Spinal cord (tissue), 10 donors: ENCODE measurements at places on chromosomes 5 and 9. TPM values are rescaled to one million over a fixed set of nuclear protein-coding genes. Genes with fewer than 3 reads are reported as not detected.

HAPLN1 gene
- 28.4 TPM for total RNA-seq

DNA sequence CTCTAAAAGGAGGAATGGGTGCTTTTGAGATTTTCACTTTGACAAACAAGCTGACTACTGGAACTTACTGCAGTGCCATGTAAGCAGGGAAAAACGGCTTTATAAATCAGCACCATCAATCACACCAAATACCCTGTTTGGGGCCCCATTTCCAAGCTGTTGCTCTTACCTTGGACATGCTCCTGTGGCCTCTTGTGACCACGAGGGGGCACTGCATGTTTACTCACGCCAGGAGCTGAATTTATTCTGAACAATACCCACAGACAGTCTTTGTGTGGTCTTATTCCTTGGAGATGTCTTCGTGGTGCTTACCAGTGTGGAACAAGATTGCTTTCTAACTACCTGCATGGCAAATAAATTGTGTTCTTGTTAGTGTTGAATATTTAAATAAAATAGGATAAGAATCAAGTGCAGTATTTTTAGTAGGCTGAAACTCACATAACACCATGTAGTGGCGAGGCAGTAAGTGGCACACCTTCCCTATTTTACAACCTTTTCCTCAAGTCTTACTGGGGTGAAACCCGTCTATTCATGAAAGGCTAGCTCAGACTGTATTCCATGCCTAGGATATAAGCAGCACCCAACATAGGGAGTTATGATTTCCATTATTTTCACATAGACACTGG is 155.5 kb upstream of the NMUR2 start:
- DNase-seq: peak; percentile 96
- H3K4me1 ChIP-seq: peaks cover 3% of the 10 kb centered on the region
- H3K4me3 ChIP-seq: no peak overlapping the region

TAF11L10 gene
- total RNA-seq: not detected

PRR16 gene
- 1.6 TPM for total RNA-seq

PLAC8L1 gene
- total RNA-seq: 0.39 TPM

DNA sequence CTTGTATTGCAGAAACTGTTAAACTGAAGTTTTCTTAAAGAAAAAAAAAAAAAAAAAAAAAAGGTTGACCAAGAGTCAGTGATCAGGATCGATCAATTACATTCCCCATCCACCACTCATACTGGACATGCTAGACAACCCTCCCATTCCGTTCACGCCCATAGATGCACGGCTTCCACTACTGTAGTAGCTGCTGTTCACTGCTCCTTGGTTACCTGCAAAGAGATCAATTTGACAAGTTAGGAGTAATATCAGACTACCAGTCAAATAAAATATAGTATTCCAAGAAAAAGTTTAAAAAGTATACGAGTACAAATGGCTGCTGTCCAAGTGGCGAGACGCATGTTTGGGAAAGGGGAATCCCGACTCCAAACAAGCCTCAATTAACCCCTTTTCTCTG is 8.7 kb downstream of the HNRNPH1 start:
- no peaks in the 10 kb centered on the region for H3K27me3 ChIP-seq
- H3K27ac ChIP-seq: no peak overlapping the region
- no peak for DNase-seq
- H3K36me3 ChIP-seq: peaks cover 66% of the 10 kb centered on the region

- H3K4me1 ChIP-seq: no peaks in the 10 kb centered on the region
- H3K36me3 ChIP-seq: no peaks in the 10 kb centered on the region
- no peaks in the 10 kb centered on the region for H3K27me3 ChIP-seq
- H3K4me3 ChIP-seq: no peak overlapping the region
These were observed 33.3 kb downstream of the FBXL7 start for GRCh38 chr5:15533129-15533893.

STING1 gene
- total RNA-seq: 16.3 TPM

DNA sequence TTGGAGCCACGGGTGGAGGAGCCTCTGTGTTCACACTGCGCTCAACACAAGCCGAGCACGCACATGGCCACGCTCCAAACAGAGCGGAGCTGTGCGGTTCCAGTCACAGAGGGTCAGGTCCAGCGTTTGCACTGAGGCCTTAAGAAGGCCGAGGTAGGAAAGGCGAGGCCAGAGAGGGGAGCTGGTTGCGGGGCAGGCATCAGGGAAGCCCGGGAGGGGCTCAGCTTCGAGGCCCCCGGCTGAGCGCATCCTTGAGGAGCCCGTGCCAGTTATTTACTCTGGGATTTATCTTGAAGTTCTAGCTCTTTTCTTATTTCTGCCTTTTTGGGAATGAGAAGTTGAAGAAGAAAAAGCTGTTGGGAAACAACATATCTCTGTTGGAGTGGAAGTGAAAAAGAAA is 140.8 kb downstream of the IRX1 start:
- H3K4me1 ChIP-seq: peaks cover 4% of the 10 kb centered on the region
- no peak overlapping the region for H3K27ac ChIP-seq
- H3K4me3 ChIP-seq: no peak overlapping the region
- no peaks in the 10 kb centered on the region for H3K36me3 ChIP-seq

N4BP3 gene
- 5.5 TPM for total RNA-seq

SOHLH1 gene
- total RNA-seq: 0.50 TPM

DNA sequence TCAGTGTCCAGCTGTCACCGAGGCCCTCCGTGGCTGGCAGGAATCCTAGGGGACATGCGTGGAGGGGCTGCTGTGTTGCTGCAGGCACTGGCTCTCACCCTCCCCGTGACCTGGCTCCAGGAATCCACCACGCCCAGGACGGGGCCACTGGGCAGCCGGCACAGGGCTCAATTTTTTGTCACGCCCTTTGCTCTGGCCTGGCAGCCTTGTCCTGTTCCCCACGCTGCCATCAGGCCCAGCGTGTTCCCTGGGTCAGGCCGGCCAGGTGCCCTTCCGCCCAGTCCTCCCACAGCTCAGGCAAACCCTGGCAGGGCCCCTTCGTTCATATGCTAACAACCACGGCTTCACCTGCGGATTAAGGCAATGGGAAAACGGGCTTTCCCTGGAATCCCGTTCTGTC is 37.3 kb downstream of the PROP1 start:
- H3K36me3 ChIP-seq: peaks cover 6% of the 10 kb centered on the region
- no peak for DNase-seq
- no peak overlapping the region for H3K27ac ChIP-seq
- no peaks in the 10 kb centered on the region for H3K4me1 ChIP-seq
- H3K4me3 ChIP-seq: no peak overlapping the region
- no peaks in the 10 kb centered on the region for H3K27me3 ChIP-seq

LCN10 gene
- not detected for total RNA-seq

- H3K36me3 ChIP-seq: peaks cover 48% of the 10 kb centered on the region
- H3K4me1 ChIP-seq: peaks cover 17% of the 10 kb centered on the region
- H3K27me3 ChIP-seq: no peaks in the 10 kb centered on the region
- no peak for DNase-seq
- no peak overlapping the region for H3K4me3 ChIP-seq
- no peak overlapping the region for H3K27ac ChIP-seq
These were observed 115.5 kb upstream of the TBC1D2 start for GRCh38 chr9:98370976-98371315.

GRCh38 chr5:116176121-116176520 is 91.3 kb downstream of the COMMD10 start:
- DNase-seq: no peak
- H3K4me1 ChIP-seq: no peaks in the 10 kb centered on the region
- H3K27me3 ChIP-seq: no peaks in the 10 kb centered on the region
- no peak overlapping the region for H3K27ac ChIP-seq
- no peaks in the 10 kb centered on the region for H3K36me3 ChIP-seq

GRCh38 chr9:37668116-37668601 is 17.4 kb downstream of the FRMPD1 start:
- H3K4me1 ChIP-seq: no peaks in the 10 kb centered on the region
- no peak overlapping the region for H3K27ac ChIP-seq
- no peaks in the 10 kb centered on the region for H3K27me3 ChIP-seq

LPAR1 gene
- 177 TPM for total RNA-seq

DNA sequence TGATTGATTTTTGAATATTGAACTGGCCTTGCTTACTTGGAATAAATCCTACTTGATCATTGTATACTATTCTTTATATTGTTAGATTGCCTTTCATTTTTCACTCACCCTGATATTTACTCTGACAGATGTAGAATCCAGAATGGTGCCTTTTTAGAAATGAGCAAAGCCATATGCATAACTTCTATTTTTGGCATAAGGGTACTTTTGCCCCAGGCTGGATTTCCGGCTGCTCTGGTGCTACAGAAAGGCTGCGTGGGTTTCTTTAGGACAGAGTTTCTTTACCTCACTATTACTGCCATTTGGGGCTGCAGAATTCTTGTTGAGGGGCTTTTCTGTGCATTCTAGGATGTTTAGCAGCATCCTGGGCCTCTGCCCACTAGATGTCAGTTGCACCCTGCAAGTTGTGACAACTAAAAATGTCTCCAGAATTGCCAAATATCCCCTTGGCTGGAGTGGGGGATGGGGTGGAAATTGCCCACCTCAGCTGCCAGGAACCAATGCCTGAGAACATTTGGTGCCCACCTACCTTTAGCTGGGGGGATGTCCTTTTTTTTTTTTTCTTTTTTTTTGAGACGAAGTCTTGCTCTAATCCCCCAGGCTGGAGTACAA is 50.1 kb downstream of the SLC36A1 start:
- no peak for DNase-seq
- no peaks in the 10 kb centered on the region for H3K27me3 ChIP-seq
- H3K4me3 ChIP-seq: no peak overlapping the region
- H3K27ac ChIP-seq: no peak overlapping the region

CERCAM gene
- 27.5 TPM for total RNA-seq

DNA sequence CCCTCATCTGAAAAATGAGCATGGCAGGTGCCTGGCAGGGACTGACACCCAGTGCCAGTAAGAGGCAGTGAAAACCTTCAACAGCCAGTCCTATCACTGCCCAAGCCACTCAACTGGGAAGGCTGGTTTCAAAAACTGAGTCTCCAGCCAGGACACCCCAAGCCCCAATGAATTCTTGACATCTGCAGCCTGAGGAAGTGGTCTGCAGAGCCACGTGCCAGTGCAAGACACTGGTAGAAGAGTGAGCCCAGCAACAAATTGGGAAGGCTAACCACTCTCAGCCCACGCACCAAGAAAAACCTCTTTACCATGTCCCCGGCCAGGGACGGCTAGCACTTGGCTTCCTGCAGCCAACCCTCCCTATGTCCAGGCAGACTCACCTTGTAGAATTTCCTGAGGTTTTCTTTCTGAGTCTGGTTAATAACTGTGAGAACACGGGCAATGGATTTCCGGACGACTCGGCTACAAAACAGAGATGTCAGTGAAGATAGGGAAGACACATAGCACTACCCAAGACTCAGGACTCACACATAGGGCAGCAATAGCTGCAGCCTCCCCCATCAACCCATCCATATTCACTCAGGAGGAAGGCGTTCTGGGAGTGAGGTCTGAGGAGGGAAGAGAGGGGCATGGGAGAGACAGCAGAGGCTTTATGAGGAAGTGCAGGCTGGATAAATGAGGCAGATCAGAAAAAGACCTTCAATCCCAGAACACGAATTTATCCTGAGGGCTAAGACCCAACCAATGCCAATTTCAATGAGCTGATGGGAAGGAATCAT is 1.8 kb downstream of the RPL35 start:
- no peak overlapping the region for H3K27ac ChIP-seq
- peaks cover 24% of the 10 kb centered on the region for H3K4me1 ChIP-seq
- no peaks in the 10 kb centered on the region for H3K27me3 ChIP-seq
- peak overlapping the region; percentile 88 for H3K4me3 ChIP-seq

GRCh38 chr9:136381311-136381710 is 7.8 kb upstream of the CARD9 start:
- DNase-seq: no peak
- H3K4me3 ChIP-seq: no peak overlapping the region
- H3K4me1 ChIP-seq: peaks cover 2% of the 10 kb centered on the region
- H3K27ac ChIP-seq: no peak overlapping the region
- H3K27me3 ChIP-seq: no peaks in the 10 kb centered on the region

PGM5 gene
- 16.8 TPM for total RNA-seq

TLX3 gene
- 2.0 TPM for total RNA-seq

DNA sequence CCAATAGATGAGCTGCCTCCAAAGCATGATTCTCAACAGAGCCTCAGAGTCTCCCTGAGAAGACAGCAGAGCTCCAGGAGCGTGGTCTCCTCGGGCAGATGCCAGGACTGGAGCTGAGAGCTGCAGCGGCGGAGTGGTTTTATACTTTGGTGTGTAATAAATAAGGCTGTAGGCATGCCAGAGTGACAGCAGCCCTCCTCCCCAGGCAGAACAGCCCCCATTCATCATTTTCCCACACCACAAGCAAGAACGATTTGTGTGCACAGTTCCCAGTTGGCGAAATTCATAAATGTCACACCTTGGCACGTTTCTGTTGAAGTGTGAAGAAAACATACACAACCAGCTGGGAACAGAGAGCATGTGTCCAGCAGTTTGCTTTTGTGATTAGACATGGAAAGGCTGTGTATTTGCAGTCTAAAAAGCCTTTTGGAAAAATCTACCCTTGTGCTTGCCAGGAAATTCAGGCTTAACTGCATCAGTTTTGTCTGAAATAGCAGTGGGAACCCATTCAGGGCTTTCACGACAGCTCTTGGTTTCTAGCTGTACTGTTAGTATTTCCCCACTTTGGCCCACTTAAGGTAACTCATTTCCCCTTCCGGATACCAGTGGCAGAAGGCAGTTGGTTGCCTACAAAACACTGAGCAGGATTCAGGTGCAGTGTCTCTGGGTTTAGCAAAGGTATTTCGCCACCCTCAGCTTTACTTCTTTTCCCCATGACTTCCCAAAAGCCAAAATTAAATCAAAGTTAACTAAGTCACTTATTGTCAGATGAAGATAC is at the start of gene C1QTNF3:
Gene C1QTNF3, minus strand, starts transcription at position 115 of the 778 bp plus-strand sequence. Its CDS starts 88 bp downstream, at position 27.
- H3K4me3 ChIP-seq: peak within 1 kb of the TSS; percentile 7
- peaks cover 23% of the 10 kb centered on the region for H3K4me1 ChIP-seq
- no peaks in the 10 kb centered on the region for H3K36me3 ChIP-seq
- DNase-seq: peak; percentile 87
- H3K27me3 ChIP-seq: no peaks in the 10 kb centered on the region

CMYA5 gene
- total RNA-seq: 4.9 TPM

DNA sequence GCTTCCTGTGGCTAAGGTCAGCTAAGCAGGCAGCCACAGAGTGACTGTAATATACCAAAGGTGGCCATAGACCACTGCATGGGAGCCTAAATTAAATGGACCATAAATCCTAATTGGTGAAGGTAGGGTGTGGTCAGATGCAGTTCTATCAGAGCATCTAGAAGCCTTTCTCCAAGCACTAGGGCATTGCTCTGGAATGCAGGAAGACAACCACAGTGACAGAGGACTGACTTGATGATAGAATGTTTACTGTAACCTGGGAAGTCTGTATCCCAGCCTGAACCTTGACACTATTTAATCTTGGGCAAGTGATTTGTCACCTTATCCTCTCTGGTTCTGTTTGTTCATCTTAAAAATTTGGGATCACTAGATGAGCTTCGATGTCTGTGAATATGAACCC is 2.3 kb downstream of the FBXO38 start:
- H3K4me1 ChIP-seq: no peaks in the 10 kb centered on the region
- no peaks in the 10 kb centered on the region for H3K27me3 ChIP-seq
- H3K36me3 ChIP-seq: no peaks in the 10 kb centered on the region
- no peak overlapping the region for H3K27ac ChIP-seq
